ENCODE measurements at places on chromosomes 2 and 18. TPM values are rescaled to one million over a fixed set of nuclear protein-coding genes. Genes with fewer than 3 reads are reported as not detected.

DNA sequence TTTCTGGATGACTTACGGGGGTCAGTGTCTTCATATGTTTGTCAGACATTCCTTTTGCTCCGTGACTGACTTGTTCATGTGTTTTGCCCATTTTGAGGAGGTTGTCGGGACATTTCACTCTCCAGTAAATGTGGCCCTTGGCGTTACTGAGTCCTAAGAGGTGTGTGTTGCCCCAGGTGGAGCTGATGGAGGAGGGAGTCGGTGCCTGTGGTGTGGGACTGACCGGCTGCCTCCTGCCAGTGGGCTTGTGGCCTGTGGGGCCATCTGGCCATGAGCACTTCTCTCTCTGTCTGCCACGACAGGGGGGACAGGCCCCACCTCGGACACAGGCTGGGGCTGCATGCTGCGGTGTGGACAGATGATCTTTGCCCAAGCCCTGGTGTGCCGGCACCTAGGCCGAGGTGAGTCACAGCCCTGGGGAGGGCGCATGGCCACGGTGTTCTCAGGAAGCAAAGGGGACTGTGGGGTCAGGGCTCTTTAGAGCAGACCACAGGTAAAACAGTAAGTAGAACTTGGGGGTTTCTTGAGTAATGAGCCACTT is 15.8 kb downstream of the ATG4B start:
- no peak for DNase-seq

DNA sequence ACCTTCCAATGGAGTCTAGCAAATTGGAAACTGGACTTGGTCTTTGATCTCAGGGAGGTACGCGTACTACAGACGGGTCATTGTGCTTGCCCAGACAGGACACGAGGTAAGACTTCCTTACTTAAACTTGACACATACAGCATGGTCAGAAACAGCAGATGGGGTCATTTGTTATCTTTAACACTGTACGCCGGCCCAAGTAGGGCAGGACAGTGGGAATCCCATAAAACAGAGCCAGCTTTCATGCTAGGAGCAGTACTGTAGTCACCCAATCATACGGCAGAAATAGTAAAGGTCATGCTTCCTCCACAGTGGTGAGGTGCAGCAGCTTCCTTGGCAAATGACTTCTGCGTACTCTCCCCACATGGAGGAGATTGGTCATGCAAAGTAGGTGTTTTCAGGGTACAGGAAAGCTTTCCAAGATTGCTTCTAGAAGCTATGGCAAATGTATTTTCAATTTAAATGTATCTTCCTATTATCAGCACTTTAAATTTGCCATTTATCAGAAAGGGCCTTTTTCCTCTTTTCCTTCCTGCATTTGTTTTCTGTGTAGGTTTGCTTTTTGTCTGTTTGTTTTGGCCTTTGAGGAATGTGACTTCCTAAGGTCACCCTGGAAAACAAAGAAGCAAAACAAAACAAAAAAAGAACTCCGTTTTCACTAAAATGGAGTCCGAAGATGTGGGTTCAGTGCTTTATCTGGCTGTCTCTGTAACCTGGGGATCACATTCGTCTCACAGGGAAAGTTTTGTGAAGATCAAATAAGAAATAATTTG is 74.0 kb upstream of the DSG1 start:
- no peak for DNase-seq

Gene ZNF892
- 4.8 TPM for total RNA-seq

DNA sequence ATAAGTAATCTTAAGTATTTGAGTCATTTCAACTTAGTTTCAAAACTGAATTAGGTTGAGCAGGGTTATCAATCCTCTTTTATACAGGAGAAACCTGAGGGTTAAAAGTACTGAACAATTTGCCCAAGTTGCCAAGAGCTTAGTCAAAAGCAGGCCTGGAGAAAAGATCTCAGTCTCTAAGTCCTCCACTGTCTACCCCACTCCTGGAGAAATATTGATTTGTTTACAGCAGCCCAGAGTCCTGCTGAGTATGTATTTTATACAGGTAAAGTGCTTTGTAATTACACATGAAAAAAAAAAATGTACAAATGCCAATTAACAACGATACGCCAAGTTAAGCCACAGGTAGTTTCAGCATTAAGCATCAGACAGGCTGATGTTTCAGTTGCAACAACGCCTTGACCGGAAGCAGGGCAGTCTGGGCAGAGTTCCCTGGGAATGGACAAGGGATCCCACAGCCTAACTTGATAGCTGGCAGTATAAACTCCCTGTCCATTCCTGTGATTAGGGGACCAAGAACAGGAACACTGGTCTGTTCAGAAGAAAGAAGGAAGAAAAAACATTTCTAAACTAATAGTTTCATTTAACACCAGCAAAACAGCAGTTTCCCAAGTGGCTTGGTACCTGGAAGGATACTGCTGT is 132.9 kb downstream of the MYO5B start:
- DNase-seq, result no peak

DNA sequence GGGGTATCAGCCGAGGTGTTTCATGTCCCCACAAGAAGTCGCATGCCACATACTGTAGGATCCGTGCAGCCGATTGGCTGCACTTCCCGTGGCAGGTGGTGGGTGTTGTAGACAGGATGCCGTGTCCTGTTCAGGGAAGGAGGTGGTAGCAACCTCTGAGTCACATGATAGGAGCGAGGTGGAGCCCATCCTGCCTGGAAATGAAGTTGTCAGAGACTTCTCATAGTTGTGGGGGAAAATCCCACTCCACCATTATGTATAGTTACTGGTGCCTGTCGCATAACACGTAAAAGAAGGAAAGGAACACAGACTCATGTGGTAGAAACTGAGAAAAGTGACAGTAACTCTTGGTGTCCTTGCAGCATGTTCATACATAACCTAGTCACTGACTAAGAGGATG is 91.4 kb upstream of the IL1R2 start:
- DNase-seq, result no peak

Data from chondrocyte (in vitro differentiated cells).